ENCODE measurements at places on chromosomes 1 and 21.

DNA sequence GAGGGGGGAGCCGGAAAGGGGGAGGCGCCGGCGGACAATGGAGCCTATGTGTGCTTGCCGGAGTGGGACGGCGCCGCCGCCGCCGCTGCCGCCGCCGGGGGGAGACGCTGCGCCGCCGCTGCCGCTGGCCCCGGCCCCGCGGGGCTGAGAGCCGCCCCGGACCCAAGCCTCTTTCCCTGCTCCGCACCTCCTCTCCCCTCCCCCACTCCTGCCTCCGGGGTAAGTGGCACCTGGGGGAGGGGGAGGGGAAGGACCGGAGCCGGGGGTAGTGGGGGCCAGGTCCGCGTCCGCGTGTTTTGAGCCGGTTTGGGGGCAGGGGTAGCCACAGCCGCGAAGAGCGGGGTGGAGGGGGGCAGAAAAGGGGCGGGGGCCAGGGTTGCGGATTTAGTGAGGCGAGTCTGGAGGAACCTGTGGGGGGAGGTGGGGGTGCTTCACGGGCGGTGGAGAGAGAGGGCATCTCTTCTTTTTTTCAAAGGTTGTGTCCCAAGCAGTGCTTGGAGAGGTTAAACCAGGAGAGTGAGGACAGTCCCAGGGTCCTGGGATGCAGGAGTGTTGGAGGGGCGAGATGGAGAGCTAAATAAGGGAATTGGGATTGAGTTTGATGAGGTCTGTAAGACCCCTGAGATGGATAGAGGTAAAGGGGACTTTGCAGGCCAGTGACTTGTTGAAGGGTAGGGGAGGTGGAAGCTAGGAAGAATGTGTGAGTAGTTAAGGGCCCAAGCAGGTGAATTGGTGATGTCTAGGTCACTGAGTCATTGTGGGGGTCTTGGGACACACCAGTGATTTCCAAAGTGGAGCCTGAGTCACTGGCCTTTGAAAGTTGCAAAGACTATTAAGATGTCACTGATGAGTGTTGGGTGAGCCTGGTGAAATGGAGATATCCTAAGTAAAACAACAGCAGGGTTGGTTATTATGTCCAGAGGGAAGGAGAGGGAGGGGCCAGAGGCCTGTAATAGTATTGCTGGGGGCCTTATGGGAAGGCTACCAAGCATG, 59.1 kb downstream of the BCL9 start:
- DNase-seq: no peak
- H3K27me3 ChIP-seq: peaks cover 5% of the 10 kb centered on the region
- peak overlapping the region; percentile 17 for H3K27ac ChIP-seq
- H3K4me1 ChIP-seq: peaks cover 16% of the 10 kb centered on the region
- H3K36me3 ChIP-seq: no peaks in the 10 kb centered on the region

GRCh38 chr1:157287462-157287861, 149.3 kb upstream of the ETV3 start:
- no peaks in the 10 kb centered on the region for H3K27me3 ChIP-seq
- no peak overlapping the region for H3K27ac ChIP-seq
- H3K4me3 ChIP-seq: no peak overlapping the region
- H3K36me3 ChIP-seq: no peaks in the 10 kb centered on the region
- no peaks in the 10 kb centered on the region for H3K4me1 ChIP-seq

DNA sequence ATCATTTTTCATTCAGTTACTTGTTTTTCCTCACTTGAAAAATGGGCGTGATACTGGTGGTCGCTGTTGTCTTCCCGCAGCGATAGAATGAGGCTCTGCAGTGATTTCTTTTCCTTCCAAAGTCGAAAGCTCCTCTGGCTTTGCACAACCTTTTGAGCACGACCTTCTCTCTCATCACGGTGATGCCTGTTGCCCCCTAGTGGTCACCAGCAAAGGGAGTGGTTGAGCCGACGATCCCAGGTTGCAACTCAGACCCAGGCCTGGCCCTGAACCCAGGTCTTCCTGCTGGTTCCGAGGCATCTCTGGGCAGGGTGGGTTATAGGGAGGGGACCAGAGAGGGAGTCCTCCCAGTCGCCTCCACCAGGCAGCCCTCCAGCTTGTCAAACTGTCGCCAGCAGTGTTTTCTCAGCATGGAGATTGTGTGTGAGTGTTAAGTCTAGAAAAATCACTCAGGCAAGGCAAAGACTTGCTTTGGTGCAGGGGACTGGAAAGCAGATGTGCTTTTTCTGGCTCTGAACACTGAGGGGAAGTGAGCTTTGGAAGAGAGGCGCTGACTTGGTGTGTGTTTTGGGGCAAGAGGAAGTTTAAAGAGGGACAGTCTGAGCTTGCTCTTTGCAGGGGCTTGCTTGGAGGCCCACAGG, 285.3 kb downstream of the CAMTA1 start:
- H3K4me3 ChIP-seq: peak overlapping the region; percentile 55
- peak; percentile 81 for DNase-seq
- H3K4me1 ChIP-seq: peaks cover 3% of the 10 kb centered on the region
- H3K36me3 ChIP-seq: no peaks in the 10 kb centered on the region
- H3K27me3 ChIP-seq: peaks cover 2% of the 10 kb centered on the region

DNA sequence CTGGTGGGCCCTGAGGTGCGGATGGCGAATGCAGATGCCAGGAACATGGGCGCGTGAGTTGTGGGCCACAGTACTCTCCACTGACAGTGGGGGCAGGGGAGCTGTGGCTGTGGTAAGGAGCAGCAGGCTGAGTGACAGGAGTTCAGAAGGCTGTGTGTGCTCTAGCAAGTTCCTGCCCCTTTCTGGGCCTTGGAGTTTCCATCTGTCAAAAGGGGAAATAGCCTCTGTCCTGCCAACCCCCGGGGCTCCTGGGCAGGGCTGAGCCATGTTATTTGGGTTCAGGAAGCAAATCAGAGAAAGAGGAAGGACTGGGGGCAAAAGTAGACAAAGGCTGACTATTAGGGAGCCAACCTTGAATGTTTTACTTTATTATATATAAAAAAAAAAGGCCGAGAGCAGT, 19.5 kb upstream of the MFN2 start:
- no peaks in the 10 kb centered on the region for H3K4me1 ChIP-seq
- no peaks in the 10 kb centered on the region for H3K27me3 ChIP-seq
- H3K36me3 ChIP-seq: peaks cover 10% of the 10 kb centered on the region
- H3K27ac ChIP-seq: no peak overlapping the region

DNA sequence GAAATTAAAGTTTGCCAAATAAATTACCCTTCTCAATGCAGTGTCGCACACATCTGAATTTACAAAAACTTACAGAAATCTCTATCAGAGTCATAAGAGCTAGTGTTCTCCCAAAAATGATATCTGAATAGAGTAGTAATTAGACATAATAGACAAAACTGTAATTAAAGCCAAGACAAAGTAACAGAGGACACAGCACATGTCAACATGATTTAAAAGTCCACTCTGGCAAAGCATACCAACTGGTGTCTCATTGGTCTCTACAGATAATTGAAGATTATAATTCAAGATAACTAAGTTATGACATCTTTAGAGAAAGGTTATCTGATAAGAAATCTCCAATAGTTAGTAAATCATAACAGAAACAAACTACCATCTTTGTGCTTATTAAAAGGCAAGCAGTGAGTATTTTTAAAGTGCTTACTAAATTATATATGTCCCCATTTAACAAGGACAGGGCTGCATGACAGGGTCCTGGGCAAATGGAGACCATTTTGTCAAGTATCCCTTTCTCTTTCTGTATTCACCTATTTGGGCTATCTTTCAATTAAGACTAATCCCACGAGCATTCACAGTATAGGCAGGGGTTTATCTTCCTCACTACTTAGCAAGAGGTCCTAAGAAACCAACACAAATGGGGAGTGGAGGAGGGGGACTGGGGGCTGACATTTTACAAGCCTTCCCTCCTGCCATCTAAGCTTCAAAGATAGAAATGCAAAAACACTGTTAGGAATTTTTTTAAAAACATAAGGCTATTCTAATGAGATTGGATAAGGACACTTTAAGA, 26.0 kb downstream of the PTP4A2 start:
- no peak for DNase-seq
- H3K36me3 ChIP-seq: peaks cover 13% of the 10 kb centered on the region
- no peaks in the 10 kb centered on the region for H3K4me1 ChIP-seq
- no peak overlapping the region for H3K27ac ChIP-seq
- no peaks in the 10 kb centered on the region for H3K27me3 ChIP-seq

DNA sequence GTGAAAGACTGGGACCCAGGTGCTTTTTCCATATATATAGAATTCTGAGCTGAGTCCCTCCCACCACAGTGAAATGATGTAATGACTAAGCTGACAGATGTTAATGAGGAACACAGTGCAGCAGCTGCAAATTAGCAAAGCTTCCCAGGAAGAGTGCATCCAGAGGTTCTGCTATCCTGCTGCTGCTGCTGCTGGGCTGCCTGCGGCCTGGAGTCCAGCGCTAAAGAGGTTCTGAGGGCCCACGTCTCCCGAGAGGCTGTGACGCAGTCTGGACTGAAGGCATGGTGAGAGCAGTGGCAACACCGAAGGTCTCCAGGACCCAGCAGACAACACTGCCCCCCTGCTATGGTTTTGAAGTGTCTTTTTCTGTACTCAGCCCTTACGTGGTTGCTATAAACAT, 63.9 kb downstream of the URB2 start:
- H3K4me3 ChIP-seq: no peak overlapping the region
- H3K36me3 ChIP-seq: no peaks in the 10 kb centered on the region
- no peak overlapping the region for H3K27ac ChIP-seq
- DNase-seq: no peak
- no peaks in the 10 kb centered on the region for H3K27me3 ChIP-seq

- no peak overlapping the region for H3K27ac ChIP-seq
- no peaks in the 10 kb centered on the region for H3K27me3 ChIP-seq
- H3K4me1 ChIP-seq: peaks cover 3% of the 10 kb centered on the region
- no peak for DNase-seq
- no peak overlapping the region for H3K4me3 ChIP-seq
Measured at GRCh38 chr1:159827102-159827490, 423 bp downstream of the SLAMF8 start.

GRCh38 chr1:4933232-4933631, 278.8 kb downstream of the AJAP1 start:
- H3K4me3 ChIP-seq: no peak overlapping the region
- H3K4me1 ChIP-seq: no peaks in the 10 kb centered on the region
- H3K27ac ChIP-seq: no peak overlapping the region
- peak; percentile 49 for DNase-seq
- no peaks in the 10 kb centered on the region for H3K36me3 ChIP-seq
- H3K27me3 ChIP-seq: no peaks in the 10 kb centered on the region

DNA sequence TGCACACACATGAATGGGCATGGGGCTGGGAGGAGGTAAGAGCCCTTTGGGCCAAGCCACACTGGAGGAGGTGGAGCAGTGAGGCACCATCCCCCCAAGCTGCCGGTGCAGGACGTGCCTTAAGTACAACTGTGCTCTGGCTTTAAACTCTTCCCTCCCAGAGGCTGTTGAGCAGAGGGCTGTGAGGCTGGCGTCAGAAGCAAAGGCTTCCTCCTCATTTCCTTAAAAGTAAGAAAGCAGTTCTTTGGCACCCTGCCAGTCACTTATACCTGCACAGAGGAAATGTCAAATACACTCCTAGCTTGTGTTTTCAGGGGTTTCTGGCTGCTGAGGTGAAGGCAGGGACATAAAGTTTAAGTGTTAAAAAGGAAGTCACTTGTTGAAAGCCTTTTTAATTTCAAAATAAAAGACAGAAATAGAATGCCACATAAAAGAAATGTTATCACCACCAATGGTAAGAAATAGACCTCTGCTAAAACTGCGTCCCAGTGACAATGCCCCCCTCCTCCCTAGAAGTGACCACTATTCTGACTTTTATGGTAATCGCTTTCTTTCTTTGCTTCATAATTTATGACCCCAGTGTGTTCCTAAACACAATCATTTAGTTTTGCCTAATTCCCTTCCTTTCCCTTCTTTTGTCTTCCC, 33.0 kb downstream of the LAMC2 start:
- no peak overlapping the region for H3K27ac ChIP-seq
- H3K4me1 ChIP-seq: no peaks in the 10 kb centered on the region

DNA sequence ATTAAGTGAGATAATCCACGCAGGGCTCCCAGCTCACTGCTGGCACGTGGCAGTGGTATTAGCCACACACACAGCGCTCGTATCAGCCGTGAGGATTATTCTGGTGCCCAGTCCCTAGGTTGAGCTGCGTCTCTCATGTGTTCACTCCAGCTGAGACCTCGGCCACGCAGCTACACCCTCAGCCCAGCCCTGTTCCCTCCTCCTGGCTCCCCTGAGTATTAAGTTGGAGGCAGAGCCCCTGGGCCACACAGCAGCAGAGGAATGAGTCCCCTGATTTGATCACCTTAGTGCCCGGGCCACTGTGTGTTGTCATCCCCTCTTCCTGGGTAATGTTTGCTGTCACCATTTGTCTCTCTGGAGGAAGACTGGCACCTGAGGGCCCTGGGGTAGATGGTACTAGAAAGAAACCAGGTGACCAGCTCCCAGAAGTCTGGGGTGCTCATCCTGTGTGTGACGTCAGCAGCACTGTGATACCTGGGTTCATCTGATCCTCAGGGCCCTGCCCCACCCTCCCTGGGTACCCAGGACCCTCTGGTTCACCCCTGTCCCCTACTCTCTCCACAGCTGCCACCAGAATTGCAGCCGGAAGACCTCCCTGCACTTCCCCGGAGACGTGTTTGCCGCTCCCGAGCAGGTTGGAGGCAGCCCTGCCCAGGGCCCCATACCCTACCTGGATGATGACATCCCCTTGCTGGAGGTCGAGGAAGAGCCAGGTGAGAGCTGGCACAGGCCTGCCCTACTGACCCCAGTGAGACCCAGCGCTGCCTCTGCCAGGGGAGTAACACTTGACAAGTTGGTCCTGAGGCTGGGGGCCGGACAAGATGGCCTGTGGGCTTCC, 40.1 kb downstream of the DISP3 start:
- no peak for DNase-seq
- no peak overlapping the region for H3K27ac ChIP-seq
- no peak overlapping the region for H3K4me3 ChIP-seq
- H3K4me1 ChIP-seq: no peaks in the 10 kb centered on the region
- no peaks in the 10 kb centered on the region for H3K36me3 ChIP-seq
- H3K27me3 ChIP-seq: no peaks in the 10 kb centered on the region

GRCh38 chr1:178912597-178912996, 41.7 kb upstream of the ANGPTL1 start:
- H3K36me3 ChIP-seq: peaks cover 5% of the 10 kb centered on the region
- DNase-seq: no peak
- H3K4me3 ChIP-seq: no peak overlapping the region

Data from H1 (cell line).